Activated CD8-positive, alpha-beta T cell treated with anti-CD3 and anti-CD28 coated beads, Interleukin-2, amount 10 ng/mL, durations not matched to agents 7 days and 5 days (primary cell): ENCODE measurements at places on chromosomes 1 and 21. TPM values are rescaled to one million over a fixed set of nuclear protein-coding genes. Genes with fewer than 3 reads are reported as not detected.

TRIM67 gene
- not detected for total RNA-seq

TCP10L gene
- 0.42 TPM for total RNA-seq

CD53 gene
- total RNA-seq: 404 TPM

CCDC27 gene
- total RNA-seq: not detected

LAMB3 gene
- total RNA-seq: 0.78 TPM

CD1E gene
- not detected for total RNA-seq

RIPPLY3 gene
- total RNA-seq: not detected

ROR1 gene
- not detected for total RNA-seq

DNAJC28 gene
- total RNA-seq: 0.73 TPM

DNA sequence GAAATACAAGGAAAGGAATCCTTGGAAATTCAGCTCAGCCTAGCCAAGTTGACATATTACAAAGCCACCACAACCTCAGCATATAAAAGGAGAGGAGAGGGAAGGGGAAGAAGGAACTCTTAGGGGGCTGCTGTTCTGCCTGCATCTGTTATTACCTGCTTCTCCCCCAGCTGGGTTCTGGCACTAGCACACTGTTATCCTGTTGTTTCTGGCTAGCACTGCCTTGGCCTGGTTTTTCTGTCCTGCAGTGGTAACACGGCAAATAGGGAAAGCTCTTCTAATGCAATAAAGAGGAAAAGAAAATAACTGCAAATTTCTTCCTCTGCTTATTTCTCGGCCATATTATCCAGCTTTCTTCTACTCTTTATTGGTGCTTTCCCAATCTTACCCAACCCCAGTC is 16.5 kb upstream of the VCAM1 start:
- H3K36me3 ChIP-seq: no peaks in the 10 kb centered on the region
- peaks cover 36% of the 10 kb centered on the region for H3K27me3 ChIP-seq
- H3K27ac ChIP-seq: no peak overlapping the region
- H3K4me1 ChIP-seq: peaks cover 2% of the 10 kb centered on the region

DNA sequence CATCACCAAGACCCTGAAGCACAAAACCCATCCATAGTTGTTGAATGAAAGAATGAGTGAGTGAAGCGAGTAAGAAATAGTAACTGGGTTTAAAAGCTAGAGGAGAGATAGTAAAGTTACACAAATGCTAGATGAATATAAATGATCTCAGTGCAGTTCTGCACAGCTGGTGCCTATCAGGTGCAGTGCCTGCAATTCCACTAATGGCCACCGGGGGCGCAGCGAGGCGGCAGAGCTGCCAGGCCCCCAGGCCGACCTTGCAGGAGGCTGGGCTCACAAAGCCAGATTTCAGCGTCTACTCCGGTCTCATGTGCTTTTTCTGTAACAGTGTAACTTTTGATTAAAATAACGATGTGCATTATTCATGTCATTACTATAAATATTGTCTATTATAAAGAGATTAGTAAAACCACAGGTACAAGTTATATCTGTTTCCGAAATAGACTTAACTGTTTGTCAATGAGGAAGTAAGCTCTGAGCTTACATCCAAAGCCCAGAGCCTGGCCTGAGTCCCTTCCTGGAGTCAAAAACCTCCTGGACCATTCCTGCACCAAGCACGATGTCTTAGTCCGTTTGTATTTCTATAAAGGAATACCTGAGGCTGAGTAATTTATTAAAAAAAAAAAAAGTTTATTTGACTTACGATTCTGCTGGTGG is 477.6 kb downstream of the NPHP4 start:
- no peaks in the 10 kb centered on the region for H3K27me3 ChIP-seq
- H3K27ac ChIP-seq: no peak overlapping the region
- no peaks in the 10 kb centered on the region for H3K4me1 ChIP-seq
- H3K36me3 ChIP-seq: no peaks in the 10 kb centered on the region

GRCh38 chr1:225961659-225962439 is 20.8 kb upstream of the LEFTY2 start:
- no peaks in the 10 kb centered on the region for H3K27me3 ChIP-seq
- no peak overlapping the region for H3K4me3 ChIP-seq
- no peak for DNase-seq
- H3K4me1 ChIP-seq: peaks cover 4% of the 10 kb centered on the region

- DNase-seq: no peak
- H3K27ac ChIP-seq: no peak overlapping the region
- no peak overlapping the region for H3K4me3 ChIP-seq
- H3K4me1 ChIP-seq: peaks cover under 1% of the 10 kb centered on the region
- H3K27me3 ChIP-seq: peaks cover 3% of the 10 kb centered on the region
- H3K36me3 ChIP-seq: peaks cover 13% of the 10 kb centered on the region
These were observed 136.1 kb downstream of the TNFSF18 start for GRCh38 chr1:172914501-172915144.

GRCh38 chr1:169103480-169103893 is 3.0 kb upstream of the ATP1B1 start:
- peaks cover 22% of the 10 kb centered on the region for H3K27me3 ChIP-seq
- H3K4me3 ChIP-seq: no peak overlapping the region
- H3K36me3 ChIP-seq: peaks cover 10% of the 10 kb centered on the region
- no peak overlapping the region for H3K27ac ChIP-seq
- H3K4me1 ChIP-seq: peaks cover 21% of the 10 kb centered on the region

- no peak for DNase-seq
- no peaks in the 10 kb centered on the region for H3K27me3 ChIP-seq
- H3K36me3 ChIP-seq: no peaks in the 10 kb centered on the region
- no peaks in the 10 kb centered on the region for H3K4me1 ChIP-seq
- no peak overlapping the region for H3K27ac ChIP-seq
These were observed 95.0 kb downstream of the SUSD4 start for GRCh38 chr1:223269006-223269405.

GRCh38 chr21:33940164-33940880 is 24.7 kb upstream of the ATP5PO start:
- no peak for DNase-seq
- H3K4me1 ChIP-seq: peaks cover 65% of the 10 kb centered on the region
- no peaks in the 10 kb centered on the region for H3K27me3 ChIP-seq
- peaks cover 75% of the 10 kb centered on the region for H3K36me3 ChIP-seq

DNA sequence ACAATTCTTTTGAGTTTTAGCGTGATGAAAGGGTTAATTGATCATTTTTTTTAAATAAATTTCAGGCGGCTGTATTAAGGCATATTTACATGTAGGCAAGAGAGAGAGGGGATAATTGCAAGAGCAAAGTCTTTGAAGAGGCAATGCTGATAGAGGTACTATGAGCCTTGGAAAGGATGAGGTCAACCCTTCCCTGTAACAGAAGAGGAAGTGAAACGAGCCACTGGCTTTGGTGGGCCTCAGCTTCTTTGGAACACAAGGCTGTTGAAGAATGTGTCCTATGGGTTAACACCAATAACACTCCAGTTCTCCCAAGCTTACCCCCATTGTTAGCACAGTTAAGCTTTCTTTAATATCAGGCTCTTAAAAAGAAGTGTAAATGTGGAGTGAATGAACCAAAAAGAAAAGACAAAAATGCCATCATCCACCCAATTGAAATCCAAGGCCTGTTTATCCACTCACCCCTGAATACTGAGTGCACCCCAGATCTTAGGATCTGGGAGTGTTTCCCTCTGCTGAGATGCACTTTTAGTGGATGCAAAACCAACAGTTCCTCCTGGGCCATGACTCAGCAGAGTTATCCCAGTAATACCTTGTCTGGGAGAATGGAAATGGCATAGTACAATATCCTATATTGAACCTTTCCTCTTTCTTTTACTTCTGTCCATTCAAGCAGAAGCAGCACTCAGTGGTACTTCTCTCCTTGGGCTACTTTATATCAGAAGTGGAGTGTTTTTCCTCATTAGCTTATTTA is 216.4 kb downstream of the SLC44A5 start:
- no peaks in the 10 kb centered on the region for H3K27me3 ChIP-seq
- H3K27ac ChIP-seq: no peak overlapping the region
- H3K4me1 ChIP-seq: no peaks in the 10 kb centered on the region
- no peak for DNase-seq
- no peak overlapping the region for H3K4me3 ChIP-seq

DNA sequence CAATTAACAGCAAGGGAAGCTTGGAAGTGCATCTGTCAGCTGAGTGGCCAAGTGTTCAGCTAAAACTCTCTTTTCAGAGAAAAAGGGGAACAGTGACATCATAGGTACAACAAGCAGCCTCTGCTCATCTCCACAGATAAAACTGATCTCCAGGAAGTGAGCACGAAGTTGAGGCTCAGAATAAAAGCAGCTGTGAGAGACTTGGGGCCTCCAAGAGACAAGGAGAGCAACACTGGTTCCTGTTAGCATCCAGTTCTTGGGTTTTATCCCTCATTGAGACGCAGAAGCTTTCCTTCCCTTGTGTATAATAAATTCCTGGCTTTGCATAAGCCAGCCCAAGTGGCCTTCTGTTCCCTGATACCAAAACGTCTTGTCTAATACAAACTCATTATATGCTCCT is 20.0 kb upstream of the CNN3 start:
- H3K36me3 ChIP-seq: no peaks in the 10 kb centered on the region
- peaks cover 5% of the 10 kb centered on the region for H3K27me3 ChIP-seq
- H3K4me1 ChIP-seq: no peaks in the 10 kb centered on the region
- DNase-seq: no peak
- no peak overlapping the region for H3K27ac ChIP-seq
- H3K4me3 ChIP-seq: no peak overlapping the region

- no peak for DNase-seq
- peaks cover 4% of the 10 kb centered on the region for H3K4me1 ChIP-seq
- no peak overlapping the region for H3K4me3 ChIP-seq
- peaks cover 48% of the 10 kb centered on the region for H3K27me3 ChIP-seq
- H3K27ac ChIP-seq: no peak overlapping the region
- H3K36me3 ChIP-seq: no peaks in the 10 kb centered on the region
These were observed 33.6 kb upstream of the RGS16 start for GRCh38 chr1:182637769-182638168.

GRCh38 chr21:34302521-34302920 is 61.3 kb upstream of the KCNE2 start:
- no peaks in the 10 kb centered on the region for H3K4me1 ChIP-seq
- no peak overlapping the region for H3K27ac ChIP-seq

DNA sequence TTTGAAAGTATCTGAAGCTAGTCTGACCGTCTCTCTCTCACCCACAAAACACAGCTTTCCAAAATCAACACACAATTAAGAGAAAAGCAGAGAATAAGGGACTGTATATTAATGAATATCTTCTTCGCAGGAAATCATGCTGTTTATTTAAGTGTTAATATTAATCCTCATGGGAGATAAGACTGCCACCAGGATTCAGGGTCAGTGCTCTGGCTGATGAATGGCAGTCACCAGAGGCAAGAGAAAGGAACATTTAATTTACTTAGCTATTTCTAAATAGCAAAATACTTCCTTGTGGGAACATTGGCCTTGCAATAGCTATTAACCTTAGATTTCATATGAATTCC is 2.2 kb downstream of the SCYL3 start:
- H3K4me3 ChIP-seq: peak overlapping the region; percentile 85
- H3K4me1 ChIP-seq: peaks cover 50% of the 10 kb centered on the region
- no peak for DNase-seq
- H3K36me3 ChIP-seq: peaks cover 33% of the 10 kb centered on the region

- no peak for DNase-seq
- H3K27me3 ChIP-seq: peaks cover 8% of the 10 kb centered on the region
- H3K4me1 ChIP-seq: no peaks in the 10 kb centered on the region
- no peak overlapping the region for H3K4me3 ChIP-seq
- H3K36me3 ChIP-seq: no peaks in the 10 kb centered on the region
These were observed 304.0 kb downstream of the KIF26B start for GRCh38 chr1:245458761-245459174.

DNA sequence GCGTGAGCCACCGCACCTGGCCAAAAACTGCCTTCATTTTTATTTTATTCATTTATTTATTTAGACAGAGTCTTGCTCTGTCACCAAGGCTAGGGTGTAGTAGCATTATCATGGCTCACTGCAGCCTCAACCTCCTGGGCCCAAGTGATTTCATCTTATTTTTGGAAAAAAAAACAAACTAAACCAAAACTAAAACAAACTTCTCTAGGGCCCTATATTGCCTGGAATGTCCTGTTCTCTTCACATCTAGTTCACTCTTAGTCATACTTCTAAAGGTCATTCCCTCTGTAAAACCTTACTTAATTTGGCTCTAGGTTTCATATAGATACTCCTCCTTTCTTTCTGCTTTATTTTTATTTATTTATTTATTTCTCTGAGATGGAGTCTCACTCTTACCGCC is 15.6 kb downstream of the RPS27 start:
- H3K27me3 ChIP-seq: no peaks in the 10 kb centered on the region
- no peaks in the 10 kb centered on the region for H3K36me3 ChIP-seq
- H3K27ac ChIP-seq: no peak overlapping the region
- no peak overlapping the region for H3K4me3 ChIP-seq
- DNase-seq: no peak

- no peak for DNase-seq
- H3K27me3 ChIP-seq: no peaks in the 10 kb centered on the region
- peaks cover 14% of the 10 kb centered on the region for H3K4me1 ChIP-seq
- peak overlapping the region; percentile 82 for H3K27ac ChIP-seq
- no peak overlapping the region for H3K4me3 ChIP-seq
These were observed 18.4 kb downstream of the RIT1 start for GRCh38 chr1:155892796-155893195.

DNA sequence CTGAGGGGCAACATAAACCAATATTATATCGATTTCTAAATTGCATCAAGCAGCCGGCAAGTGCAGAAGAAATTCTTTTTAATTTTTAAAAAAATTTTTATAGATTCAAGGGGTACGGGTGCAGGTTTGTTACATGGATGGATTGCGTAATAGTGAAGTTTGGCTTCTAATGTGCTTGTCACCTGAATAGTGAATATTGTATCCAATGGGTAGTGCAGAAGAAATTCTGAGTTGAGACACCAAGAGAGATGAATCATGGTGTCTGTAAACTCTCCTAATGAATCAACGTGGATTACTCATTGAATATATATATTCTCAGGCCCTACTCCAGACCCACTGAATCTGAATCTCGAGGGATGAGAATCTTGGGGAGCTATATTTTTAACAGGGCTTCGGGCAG is 253.7 kb upstream of the FOXD3 start:
- H3K4me1 ChIP-seq: no peaks in the 10 kb centered on the region
- H3K36me3 ChIP-seq: no peaks in the 10 kb centered on the region
- H3K27ac ChIP-seq: no peak overlapping the region
- H3K4me3 ChIP-seq: no peak overlapping the region
- peaks cover 20% of the 10 kb centered on the region for H3K27me3 ChIP-seq
- DNase-seq: no peak

- H3K4me3 ChIP-seq: no peak overlapping the region
- no peak overlapping the region for H3K27ac ChIP-seq
- H3K27me3 ChIP-seq: peaks cover 30% of the 10 kb centered on the region
- DNase-seq: no peak
These were observed 20.2 kb downstream of the SDC3 start for GRCh38 chr1:30888391-30888790.

GRCh38 chr21:41207401-41208375 is 39.7 kb downstream of the BACE2 start:
- peak; percentile 45 for DNase-seq
- no peaks in the 10 kb centered on the region for H3K36me3 ChIP-seq
- peaks cover 12% of the 10 kb centered on the region for H3K27me3 ChIP-seq
- peak overlapping the region; percentile 21 for H3K27ac ChIP-seq
- no peak overlapping the region for H3K4me3 ChIP-seq

DNA sequence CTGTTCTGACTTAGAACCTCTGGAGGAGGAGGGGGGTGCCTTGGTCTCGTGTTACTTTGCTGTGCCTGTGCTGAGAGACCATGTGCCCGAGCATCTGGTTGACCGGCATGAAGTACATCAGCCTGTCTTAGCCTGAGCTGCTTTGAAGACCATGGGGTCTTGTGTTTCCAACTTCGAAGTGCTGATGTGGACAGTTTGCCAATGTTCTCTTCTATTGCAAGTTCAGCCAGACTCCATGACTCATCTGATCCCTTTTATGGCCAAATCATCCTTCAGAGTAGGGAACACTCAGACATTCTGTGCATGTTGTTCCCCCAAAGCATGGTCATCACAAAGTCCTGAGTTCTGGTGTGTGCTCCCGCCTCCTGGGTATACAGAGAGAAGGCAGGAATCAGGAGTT is 6.0 kb upstream of the PLA2G2C start:
- peaks cover 16% of the 10 kb centered on the region for H3K4me1 ChIP-seq
- no peak overlapping the region for H3K4me3 ChIP-seq
- peaks cover 41% of the 10 kb centered on the region for H3K27me3 ChIP-seq
- H3K27ac ChIP-seq: no peak overlapping the region
